ENCODE measurements at places on chromosomes 2 and 18. TPM values are rescaled to one million over a fixed set of nuclear protein-coding genes. Genes with fewer than 3 reads are reported as not detected.
A peak's percentile ranks its signal among the peaks of the same experiment; 100 is the strongest.

DNA sequence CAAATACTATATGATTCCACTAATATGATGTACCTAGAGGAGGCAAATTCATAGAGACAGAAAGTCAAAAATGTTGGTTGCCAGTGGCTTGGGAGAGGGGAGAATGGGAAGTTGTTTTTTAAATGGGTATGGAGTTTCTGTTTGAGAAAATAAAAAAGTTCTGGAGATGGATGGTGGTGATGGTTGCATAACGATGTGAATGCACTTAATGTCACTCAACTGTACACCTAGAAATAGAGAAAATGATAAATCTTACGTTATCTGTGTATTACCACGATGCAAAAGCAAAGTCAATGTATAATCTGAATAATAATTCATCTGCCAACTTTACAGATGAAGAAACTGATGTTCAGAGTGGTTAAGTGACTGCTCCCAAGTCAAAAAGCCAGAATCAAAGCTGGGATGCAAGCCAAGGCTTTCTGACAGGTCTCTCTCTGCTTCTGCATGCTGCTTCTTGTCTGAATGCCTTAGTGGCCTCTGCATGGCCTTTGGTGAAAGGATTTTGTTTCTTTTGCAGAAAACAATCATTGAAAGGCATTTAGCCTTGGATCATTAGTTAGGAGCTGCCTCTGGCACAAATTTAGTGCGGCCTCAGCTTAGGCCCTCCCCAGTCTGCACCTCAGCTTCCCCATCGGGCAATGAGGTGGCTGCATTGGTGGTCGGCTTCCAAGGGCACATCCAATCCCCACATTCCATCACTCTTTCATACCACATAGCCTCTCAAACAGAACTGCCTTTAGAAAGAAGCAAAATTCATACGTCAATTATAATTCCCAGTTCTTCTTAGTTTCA, 46.5 kb upstream of the MYCN start:
- DNase-seq: no peak

GRCh38 chr18:79706658-79707057, 27.1 kb downstream of the CTDP1 start:
- DNase-seq: no peak

- no peak for DNase-seq
Measured at GRCh38 chr2:173122936-173123335, 47.3 kb downstream of the MAP3K20 start.

The CNGA3 gene
- 0.04 TPM for polyA plus RNA-seq

DNA sequence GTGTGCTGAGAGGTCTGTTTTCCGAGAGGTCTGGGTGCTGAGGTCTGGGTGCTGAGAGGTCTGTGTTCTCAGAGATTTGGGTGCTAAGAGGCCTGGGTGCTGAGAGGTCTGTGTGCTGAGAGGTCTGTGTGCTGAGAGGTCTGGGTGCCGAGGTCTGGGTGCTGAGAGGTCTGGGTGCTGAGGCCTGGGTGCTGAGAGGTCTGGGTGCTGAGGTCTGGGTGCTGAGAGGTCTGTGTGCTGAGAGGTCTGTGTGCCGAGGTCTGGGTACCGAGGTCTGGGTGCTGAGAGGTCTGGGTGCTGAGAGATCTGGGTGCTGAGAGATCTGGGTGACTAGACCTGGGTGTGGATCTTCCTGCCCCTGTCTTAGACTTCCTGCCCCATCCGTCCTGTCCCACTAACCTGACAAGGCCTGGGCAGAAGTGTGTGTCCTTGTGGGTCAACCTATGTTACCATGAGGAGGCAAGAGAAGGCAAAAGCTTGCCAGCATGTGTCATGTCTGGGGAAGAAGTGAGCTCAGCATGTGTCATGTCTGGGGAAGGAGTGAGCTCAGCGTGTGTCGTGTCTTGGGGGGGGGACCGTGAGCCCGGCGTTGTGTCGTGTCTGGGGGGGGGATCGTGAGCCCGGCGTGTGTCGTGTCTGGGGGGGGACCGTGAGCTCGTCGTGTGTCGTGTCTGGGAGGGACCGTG, 69.3 kb downstream of the KCNG2 start:
- DNase-seq: no peak

The MYO1B gene
- polyA plus RNA-seq: 206 TPM

DNA sequence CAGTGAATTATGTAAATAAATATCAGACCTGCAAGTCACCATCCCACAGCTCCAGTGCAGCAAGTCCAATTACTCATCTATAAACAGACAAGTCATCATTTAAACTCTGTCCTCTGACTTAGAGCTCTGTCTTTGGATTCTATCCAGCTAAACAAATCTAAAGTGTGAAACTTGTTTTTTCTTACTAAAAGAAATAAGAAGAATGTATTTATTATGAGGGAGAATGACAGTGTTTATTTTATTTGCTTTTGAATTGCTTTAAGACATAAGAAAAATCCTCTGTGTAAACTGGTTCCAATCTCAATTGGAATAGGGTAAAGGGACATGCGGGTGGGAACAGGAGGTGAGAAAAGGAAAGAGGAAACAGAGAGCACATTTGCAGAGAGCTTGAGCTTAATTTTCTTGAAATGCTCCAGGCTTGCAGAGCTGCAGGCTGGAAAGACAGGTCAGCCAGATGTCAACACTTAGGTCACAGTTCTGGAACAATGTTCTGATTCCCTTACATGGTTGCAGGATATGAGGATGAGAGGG, 355.8 kb downstream of the MEIS1 start:
- DNase-seq: peak; percentile 49

- DNase-seq: no peak
Measured at GRCh38 chr2:74155830-74156229, 8.1 kb upstream of the BOLA3 start.

DNA sequence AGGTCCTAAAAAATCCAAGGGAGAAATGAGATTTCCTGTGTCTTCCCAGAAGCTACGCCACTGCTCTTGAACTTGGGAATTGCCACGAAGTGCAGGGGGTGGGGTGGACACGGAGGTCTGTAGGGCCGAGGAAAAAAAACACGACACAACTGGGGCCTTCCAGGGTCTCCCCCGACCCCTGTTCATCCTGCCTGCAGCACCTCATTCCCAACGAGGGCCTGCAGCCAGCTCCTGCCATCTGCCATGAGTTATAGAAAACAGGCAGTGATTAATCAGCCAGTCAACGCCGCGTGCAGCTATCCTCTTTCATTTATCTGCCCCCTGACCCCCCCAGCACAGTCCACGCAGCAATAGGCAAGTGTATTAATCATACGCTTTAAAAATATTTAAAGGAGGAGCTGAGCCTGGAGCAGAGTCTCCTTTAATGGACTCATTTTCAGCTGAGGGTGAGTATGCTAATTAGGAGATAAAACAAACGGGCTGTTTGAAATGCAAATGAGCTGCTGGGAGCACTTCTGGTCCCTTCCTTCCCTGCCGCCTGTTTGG, 209.9 kb downstream of the TFCP2L1 start:
- no peak for DNase-seq

The CCDC68 gene
- polyA plus RNA-seq: 106 TPM

DNA sequence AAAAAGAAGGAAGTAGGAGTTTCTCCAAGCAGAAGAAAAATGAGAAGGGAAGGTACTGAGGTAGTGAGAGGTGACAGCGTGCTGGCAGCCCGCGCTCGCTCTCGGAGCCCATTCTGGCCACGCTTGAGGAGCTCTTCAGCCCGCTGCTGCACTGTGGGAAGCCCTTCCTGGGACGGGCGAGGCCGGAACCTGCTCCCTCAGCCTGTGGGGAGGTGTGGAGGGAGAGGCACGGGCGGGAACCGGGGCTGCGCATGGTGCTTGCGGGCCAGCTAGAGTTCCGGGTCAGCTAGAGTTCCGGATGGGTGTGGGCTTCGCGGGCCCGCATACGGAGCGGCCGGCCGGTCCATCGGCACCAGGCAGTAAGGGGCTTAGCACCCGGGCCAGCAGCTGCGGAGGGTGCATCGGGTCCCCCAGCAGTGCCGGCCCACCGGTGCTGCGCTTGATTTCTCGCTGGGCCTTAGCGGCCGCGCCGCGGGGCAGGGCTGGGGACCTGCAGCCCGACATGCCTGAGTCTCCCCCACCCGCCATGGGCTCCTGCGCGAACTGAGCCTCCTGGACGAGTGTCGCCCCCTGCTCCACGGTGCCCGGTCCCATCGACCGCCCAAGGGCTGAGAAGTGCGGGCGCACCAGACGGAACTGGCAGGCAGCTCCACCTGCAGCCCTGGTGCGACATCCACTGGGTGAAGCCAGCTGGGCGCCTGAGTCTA, 11.1 kb upstream of the CYS1 start:
- no peak for DNase-seq

The TOGARAM2 gene
- 5.4 TPM for polyA plus RNA-seq

DNA sequence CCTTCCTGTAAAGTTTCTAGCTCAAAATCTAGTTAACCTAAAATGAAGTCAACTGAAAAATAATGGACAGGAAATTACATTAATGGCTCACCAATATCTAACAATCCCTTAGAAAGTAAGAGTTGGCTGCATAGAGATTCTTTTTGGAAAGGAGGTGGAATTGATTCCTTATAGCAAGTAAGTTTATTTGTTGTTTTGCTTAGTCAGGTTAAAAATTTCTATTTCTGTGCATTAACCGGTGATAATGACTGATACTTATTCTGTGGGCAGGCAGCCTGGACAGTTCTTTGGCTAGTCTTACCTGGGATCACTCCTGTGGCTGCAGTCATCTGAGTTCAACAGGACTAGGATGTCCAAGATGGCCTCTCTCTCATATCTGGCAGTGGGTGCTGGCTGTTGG, 6.9 kb upstream of the BCL2L11 start:
- DNase-seq: no peak

- DNase-seq: no peak
Measured at GRCh38 chr18:80190311-80190710, 57.0 kb downstream of the PARD6G start.

- no peak for DNase-seq
Measured at GRCh38 chr18:37568671-37569070, 3.1 kb upstream of the CELF4 start.

GRCh38 chr18:58754544-58755068, 83.3 kb downstream of the MALT1 start:
- DNase-seq: no peak

The FZD7 gene
- polyA plus RNA-seq: 35.8 TPM

GRCh38 chr2:121455446-121455845, 75.2 kb upstream of the RNU4ATAC start:
- DNase-seq: no peak

DNA sequence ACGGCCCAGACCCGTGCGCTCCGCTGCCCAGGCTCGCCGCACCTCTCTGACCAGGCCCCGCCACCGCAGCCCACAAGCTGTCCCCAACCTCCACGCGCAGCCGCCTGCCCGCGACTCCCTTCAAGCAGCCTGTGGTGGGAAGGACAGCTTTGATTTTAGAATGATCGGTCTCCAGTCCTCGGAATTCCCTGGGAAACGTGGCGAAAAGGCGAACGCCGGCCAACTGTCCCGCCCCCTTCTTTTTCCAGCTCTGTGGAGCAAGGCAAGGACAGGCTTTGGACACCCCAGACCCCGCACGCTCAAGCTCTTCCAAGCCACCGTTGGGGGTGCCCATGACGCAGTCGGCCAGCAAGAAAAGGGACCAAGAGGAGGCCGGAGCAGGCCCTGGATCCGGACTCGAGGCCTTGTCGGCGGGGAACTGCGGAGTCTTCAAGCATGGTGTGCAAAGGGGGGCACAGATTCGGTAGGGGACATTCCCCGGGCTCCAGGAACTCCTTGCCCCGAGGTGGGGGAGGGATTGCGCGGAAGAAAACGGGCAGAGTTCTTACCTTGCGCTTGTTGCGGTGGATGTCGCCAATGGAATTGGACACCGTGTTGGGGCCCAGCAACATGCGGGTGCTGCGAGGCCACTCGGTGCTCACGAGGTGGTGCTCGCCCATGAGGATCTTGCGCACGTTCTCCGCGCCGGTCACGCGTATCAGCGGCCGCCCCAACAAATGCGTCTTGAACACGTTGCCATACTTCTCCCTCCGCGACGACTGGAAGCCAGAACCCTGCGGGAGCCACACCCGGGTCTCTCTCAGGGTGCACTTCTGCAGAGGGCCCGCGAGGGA, 4.0 kb downstream of the CYP26B1 start:
- no peak for DNase-seq

DNA sequence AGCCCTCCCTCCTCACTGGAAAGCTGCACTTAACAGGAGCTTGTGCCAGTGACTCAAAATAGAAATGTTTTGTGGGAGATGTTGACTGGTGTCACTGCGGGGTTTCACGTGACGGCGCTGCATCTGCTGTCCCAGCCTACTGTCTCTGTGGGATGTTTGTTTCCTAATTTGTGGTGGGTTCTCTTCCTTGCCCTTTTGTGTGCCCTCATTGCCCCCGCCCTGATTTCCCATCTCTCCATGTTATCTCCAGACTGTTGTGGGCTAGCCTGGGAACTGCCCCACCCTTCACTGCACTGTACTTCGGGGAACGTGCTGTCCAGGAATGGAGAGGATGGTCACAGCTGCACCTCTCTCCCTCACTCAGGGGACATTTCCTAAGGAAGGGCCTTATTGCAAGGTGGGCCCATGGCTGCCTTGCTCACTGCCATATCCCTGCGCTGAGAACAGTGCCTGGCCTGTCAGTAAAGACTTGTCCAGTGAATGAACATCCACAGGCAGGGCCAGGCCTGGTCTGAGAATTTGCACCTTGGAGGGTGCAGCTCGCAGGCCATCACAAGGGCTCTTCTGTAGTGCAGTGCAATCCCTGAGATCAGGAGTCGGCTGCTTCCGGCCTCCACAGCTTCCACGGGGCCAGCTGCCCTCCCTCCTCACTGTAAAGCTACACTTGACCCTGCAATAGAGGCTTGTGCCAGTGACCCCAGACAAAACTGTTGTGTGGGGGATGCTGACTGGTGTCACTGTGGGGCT, 18.1 kb downstream of the ZAP70 start:
- DNase-seq: no peak

GRCh38 chr18:72410399-72410798, 133.7 kb downstream of the CBLN2 start:
- DNase-seq: no peak

The FOXI3 gene
- polyA plus RNA-seq: 0.07 TPM

DNA sequence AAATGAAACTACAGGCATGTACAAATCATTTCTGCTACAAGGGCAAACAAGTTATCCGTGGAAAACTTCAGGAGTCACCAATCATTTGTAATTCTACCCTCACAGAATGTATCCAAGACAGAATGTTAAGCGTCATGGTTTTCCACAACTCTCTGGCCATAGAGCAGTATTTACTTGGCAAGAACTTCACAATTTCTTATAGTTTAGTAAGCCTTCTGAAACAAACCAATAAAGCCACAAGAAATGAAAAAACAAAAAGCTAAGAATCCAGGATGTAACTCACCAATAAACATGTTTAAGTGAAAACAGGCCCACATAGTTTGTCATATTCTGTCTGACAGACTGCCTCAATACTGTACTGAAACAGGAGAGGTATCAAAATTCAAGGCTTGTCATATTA, 70.3 kb downstream of the LNPK start:
- DNase-seq: no peak

The RIT2 gene
- polyA plus RNA-seq: not detected

- DNase-seq: no peak
Measured at GRCh38 chr2:60633615-60634014, 80.2 kb upstream of the BCL11A start.

GRCh38 chr18:7322817-7323485, 92.1 kb downstream of the LRRC30 start:
- no peak for DNase-seq

- DNase-seq: no peak
Measured at GRCh38 chr2:121888189-121888557, 132.7 kb downstream of the TSN start.

The CCDC178 gene
- 1.3 TPM for polyA plus RNA-seq

GRCh38 chr2:182954789-182955188, 83.5 kb downstream of the NCKAP1 start:
- no peak for DNase-seq

The UGT1A5 gene
- not detected for polyA plus RNA-seq

Measured in right lung (tissue), 10 donors.